Mesenchymal stem cell (in vitro differentiated cells and primary cell): ENCODE measurements at places on chromosomes 16 and 17.

- no peak overlapping the region for H3K4me3 ChIP-seq
- no peak overlapping the region for H3K27ac ChIP-seq
- H3K27me3 ChIP-seq: no peaks in the 10 kb centered on the region
- peaks cover 11% of the 10 kb centered on the region for H3K4me1 ChIP-seq
- peaks cover 42% of the 10 kb centered on the region for H3K36me3 ChIP-seq
Observed at GRCh38 chr16:28208824-28209223, 2.9 kb downstream of the XPO6 start.

GRCh38 chr16:81268509-81268908 lies 30.0 kb downstream of the BCO1 start:
- H3K4me3 ChIP-seq: no peak overlapping the region
- H3K36me3 ChIP-seq: peaks cover 6% of the 10 kb centered on the region
- DNase-seq: no peak
- no peaks in the 10 kb centered on the region for H3K27me3 ChIP-seq
- peaks cover 2% of the 10 kb centered on the region for H3K4me1 ChIP-seq

GRCh38 chr16:17238285-17239028 lies 232.3 kb downstream of the XYLT1 start:
- no peaks in the 10 kb centered on the region for H3K4me1 ChIP-seq
- no peak for DNase-seq
- peaks cover 14% of the 10 kb centered on the region for H3K36me3 ChIP-seq
- H3K27ac ChIP-seq: no peak overlapping the region
- H3K27me3 ChIP-seq: no peaks in the 10 kb centered on the region

- H3K27me3 ChIP-seq: no peaks in the 10 kb centered on the region
- no peak for DNase-seq
- H3K36me3 ChIP-seq: no peaks in the 10 kb centered on the region
- no peaks in the 10 kb centered on the region for H3K4me1 ChIP-seq
- no peak overlapping the region for H3K4me3 ChIP-seq
- no peak overlapping the region for H3K27ac ChIP-seq
Observed at GRCh38 chr16:73792199-73793020, 504.2 kb upstream of the PSMD7 start.

DNA sequence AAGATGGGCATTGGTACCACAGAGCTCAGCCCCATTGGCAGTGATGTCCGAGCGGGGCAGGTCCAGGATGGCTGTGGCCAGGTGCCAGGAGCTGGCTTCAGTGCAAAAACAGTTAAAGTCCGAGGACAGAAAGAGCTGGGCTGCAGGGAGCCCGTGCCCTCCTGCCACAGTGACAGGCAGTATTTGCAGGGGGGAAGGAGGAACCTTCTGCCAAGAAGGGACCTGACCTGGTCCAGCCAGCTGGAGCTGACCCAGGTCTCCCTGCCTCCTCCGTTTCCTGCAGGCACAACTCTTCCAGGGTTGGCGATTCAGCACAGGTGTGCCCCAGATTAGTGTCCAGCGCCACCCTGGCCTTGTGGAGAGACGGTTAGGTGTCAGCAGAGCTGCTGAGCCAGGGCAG lies 199.0 kb downstream of the ENGASE start:
- no peak for DNase-seq
- H3K4me1 ChIP-seq: peaks cover 2% of the 10 kb centered on the region
- H3K4me3 ChIP-seq: no peak overlapping the region
- H3K27me3 ChIP-seq: peaks cover 52% of the 10 kb centered on the region
- no peak overlapping the region for H3K27ac ChIP-seq

DNA sequence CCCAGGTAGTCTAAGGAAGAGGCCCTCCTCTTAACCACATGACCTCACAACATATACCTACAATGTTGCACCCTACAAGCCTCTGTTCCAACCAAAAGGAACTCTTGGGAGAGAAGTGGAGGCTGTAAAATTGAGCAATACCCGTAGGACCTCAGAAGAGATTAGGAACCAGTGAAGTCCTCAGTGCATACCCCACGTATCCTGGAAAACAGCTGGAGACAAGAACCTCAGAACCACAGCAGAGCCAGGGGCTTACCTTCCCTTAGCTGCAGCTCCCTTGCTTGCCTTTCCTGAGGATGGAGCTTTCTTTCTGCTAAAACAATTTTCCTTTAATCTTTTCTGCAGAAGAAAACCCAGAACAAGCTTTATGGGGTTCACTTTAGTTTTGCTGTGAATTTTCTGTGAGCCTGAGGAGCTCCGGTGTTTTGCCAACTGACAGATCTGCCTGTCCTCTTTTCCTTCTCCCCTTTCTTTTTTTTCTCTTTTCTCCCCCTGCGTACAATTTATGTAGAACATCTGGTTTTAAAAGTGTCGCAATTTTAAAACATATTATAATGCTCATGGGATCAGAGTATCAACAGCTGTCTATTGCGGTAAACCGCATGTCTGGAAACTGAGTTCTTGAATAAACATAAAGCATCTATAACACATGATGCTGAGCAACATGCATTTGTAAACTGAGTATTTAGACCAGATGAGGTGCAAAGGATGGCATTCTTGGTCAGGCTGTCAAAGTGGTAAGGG lies 226.4 kb upstream of the MAF start:
- H3K36me3 ChIP-seq: no peaks in the 10 kb centered on the region
- no peak overlapping the region for H3K27ac ChIP-seq
- H3K4me3 ChIP-seq: no peak overlapping the region
- peak; percentile 33 for DNase-seq

- H3K4me3 ChIP-seq: no peak overlapping the region
- H3K36me3 ChIP-seq: peaks cover 29% of the 10 kb centered on the region
- no peak overlapping the region for H3K27ac ChIP-seq
- H3K4me1 ChIP-seq: no peaks in the 10 kb centered on the region
Observed at GRCh38 chr16:71746442-71747046, 22.0 kb upstream of the PHLPP2 start.

DNA sequence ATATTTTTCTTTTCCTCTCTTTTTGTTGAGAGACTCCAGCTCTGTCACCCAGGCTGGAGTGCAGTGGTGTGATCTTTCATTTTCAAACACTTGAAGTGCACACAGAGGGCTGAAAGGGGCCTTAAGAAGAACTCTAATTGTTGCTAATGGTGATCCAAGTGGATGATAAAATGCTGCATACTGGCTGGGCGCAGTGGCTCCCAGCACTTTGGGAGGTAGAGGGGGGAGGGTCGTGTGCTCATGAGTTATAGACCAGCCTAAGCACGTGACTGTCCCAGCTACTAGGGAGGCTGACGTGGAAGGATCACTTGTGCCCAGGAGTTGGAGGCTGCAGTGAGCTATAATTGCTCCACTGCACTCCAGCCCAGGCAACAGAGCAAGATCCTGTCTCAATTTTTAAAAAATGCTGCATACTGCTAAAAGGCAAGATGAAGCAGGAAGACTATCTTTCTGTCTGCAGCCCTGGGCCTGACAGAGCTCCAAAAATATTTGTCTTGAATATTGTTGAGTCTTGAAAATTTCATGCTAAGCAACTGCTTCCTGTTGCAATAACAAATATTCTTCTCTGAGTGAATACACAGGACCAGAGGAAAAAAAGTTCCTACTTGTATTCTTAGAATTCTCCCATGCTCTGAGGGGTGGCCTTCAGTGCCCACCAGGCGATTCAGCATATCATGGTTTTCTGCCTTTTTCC lies 63.7 kb upstream of the AKTIP start:
- H3K36me3 ChIP-seq: no peaks in the 10 kb centered on the region
- peaks cover 3% of the 10 kb centered on the region for H3K27me3 ChIP-seq
- no peak overlapping the region for H3K4me3 ChIP-seq
- H3K27ac ChIP-seq: no peak overlapping the region
- no peak for DNase-seq

DNA sequence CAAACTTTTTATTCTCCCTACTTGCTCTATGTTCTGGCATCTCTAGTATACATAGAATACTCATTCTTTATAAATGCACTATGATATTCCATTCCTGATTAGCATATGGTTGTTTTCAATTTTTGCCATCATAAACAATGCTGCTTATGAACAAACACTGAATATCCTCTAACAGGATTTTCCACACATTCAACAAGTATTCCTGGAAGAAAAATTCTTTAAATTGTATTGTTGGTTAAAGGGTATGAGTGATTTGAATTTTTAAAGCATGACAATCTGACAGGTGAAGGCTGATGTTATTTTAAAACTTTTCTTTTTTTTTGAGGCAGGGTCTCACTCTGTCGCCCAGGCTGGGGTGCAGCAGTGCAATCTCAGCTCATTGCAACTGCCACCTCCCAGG lies 11.5 kb downstream of the APPBP2 start:
- peaks cover 11% of the 10 kb centered on the region for H3K4me1 ChIP-seq
- H3K4me3 ChIP-seq: no peak overlapping the region
- no peaks in the 10 kb centered on the region for H3K27me3 ChIP-seq
- H3K36me3 ChIP-seq: peaks cover 29% of the 10 kb centered on the region
- H3K27ac ChIP-seq: no peak overlapping the region

DNA sequence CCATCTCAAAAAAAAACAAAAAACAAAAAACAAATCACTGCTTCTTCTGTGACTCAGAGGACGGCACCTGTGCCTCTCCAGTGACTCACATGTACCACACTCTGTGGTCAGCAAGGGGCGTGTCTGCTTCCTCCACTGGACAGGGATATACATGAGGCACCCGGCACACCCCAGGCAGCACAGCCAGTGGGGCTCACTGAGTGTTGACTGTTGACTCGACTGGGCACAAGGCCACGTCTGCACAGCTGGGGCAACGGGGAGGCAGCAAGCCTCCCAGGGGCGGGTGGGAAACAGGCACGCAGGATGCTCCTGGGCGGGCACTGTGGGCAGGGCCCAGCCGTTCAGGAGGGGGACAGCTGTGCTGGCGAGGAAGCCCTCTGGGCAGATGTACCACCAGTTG lies 64.1 kb downstream of the TIMM22 start:
- DNase-seq: peak; percentile 97
- peaks cover 69% of the 10 kb centered on the region for H3K36me3 ChIP-seq
- peaks cover 4% of the 10 kb centered on the region for H3K4me1 ChIP-seq

- no peak for DNase-seq
- H3K4me1 ChIP-seq: no peaks in the 10 kb centered on the region
- H3K27me3 ChIP-seq: no peaks in the 10 kb centered on the region
- no peak overlapping the region for H3K27ac ChIP-seq
Observed at GRCh38 chr16:5653789-5654188, 556.2 kb upstream of the EEF2KMT start.

- no peaks in the 10 kb centered on the region for H3K27me3 ChIP-seq
- H3K4me1 ChIP-seq: peaks cover 7% of the 10 kb centered on the region
- no peak overlapping the region for H3K4me3 ChIP-seq
Observed at GRCh38 chr17:51263006-51263405, 2.7 kb downstream of the UTP18 start.

- H3K36me3 ChIP-seq: no peaks in the 10 kb centered on the region
- peaks cover 7% of the 10 kb centered on the region for H3K4me1 ChIP-seq
- no peaks in the 10 kb centered on the region for H3K27me3 ChIP-seq
- H3K4me3 ChIP-seq: no peak overlapping the region
- peak; percentile 22 for DNase-seq
Observed at GRCh38 chr17:42803074-42803883, 4.6 kb downstream of the CNTD1 start.

DNA sequence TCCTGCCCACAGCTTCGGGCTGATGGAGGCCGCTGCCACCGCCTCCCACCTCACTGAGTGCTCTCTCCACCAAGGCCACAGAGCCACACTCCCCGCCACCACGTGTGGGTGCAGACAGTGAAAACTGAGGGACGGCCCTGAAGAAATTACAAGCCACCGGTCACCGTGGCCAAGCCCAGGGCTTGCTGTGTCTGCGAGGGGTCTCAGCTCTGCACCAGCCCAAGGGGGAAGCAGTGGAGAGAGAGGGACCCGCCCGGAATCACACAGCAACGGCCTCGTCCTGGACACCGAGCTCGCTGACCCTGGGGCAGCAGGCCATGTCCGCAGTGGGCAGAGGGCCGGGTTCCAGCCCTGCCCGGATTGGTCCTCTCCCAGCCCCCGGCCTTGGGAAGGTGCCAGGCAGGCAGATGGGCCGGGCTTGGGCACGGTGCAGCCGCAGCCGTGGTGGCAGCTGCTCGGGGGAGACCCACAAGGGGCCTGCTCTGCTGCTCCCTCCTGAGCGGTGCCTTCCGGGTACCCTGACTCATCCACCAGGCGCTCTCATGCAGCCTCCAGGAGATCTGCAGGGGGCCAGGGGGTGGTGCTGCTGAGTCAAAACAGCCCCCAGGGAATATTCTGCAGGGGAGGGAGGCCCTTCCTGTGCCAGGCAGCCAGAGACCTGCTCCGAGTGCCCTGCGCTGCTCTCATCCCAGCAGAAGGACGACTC lies 52.0 kb downstream of the CBFA2T3 start:
- no peaks in the 10 kb centered on the region for H3K27me3 ChIP-seq
- H3K4me3 ChIP-seq: no peak overlapping the region
- no peaks in the 10 kb centered on the region for H3K36me3 ChIP-seq
- peak overlapping the region; percentile 35 for H3K27ac ChIP-seq
- H3K4me1 ChIP-seq: peaks cover 53% of the 10 kb centered on the region

GRCh38 chr16:57462978-57463362 lies 491 bp downstream of the POLR2C start:
- no peak overlapping the region for H3K27ac ChIP-seq
- H3K36me3 ChIP-seq: peaks cover 35% of the 10 kb centered on the region
- no peaks in the 10 kb centered on the region for H3K27me3 ChIP-seq
- peak; percentile 32 for DNase-seq

GRCh38 chr17:41324180-41325075 lies 8.9 kb upstream of the KRTAP17-1 start:
- no peak overlapping the region for H3K27ac ChIP-seq
- no peak for DNase-seq
- H3K4me1 ChIP-seq: peaks cover 15% of the 10 kb centered on the region
- H3K4me3 ChIP-seq: no peak overlapping the region
- no peaks in the 10 kb centered on the region for H3K36me3 ChIP-seq

DNA sequence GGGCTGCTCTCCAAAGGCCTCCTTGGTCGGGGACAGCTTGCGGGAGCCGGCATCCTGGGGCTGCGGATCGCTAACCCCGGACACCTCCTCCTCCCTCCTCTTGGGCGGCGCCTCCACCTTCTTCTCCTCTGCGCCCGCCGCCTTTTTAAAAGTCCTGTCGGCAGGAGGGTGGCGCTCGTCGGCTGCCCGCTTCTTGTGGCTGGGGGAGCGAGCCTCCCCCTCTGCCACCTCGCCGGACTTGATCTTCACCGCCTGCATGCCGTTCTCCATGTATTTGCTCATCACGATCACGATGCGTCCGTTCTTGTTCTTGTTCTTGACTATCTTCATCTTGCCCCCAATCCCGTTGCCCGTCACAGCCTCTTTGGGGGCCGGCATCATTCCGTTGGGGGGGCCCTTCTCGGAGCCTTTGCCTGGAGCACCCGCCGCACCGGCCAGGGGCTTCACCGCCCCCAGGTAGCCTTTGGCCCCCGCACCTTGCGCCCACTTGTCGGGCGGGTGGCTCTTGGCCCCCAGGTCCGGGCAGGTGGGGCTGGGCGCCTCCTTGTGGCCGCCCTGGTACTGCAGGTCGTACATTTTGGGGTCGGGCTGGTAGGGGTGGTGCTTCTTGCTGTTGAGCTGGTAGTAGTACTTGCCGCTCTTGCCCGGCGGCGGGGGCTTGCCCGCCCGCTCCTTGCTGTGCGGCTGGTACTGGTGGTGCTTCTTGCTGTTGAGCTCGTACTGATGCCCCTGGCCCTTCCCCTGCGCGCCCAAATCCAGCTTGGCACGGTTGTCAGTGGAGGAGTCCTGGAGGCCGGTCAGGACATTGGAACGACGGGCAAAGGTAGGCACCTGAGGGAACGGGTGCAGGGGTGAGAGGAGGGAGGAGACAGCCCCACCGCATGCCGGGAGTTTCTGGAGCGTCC lies 4.4 kb downstream of the CBX4 start:
- peaks cover 10% of the 10 kb centered on the region for H3K27me3 ChIP-seq
- H3K4me3 ChIP-seq: no peak overlapping the region
- peaks cover 16% of the 10 kb centered on the region for H3K36me3 ChIP-seq
- no peak for DNase-seq
- H3K27ac ChIP-seq: no peak overlapping the region

GRCh38 chr17:62824290-62825131 lies 16.4 kb upstream of the MARCHF10 start:
- H3K27ac ChIP-seq: peak overlapping the region; percentile 94
- H3K4me1 ChIP-seq: peaks cover 17% of the 10 kb centered on the region
- no peaks in the 10 kb centered on the region for H3K36me3 ChIP-seq
- peak; percentile 93 for DNase-seq
- no peak overlapping the region for H3K4me3 ChIP-seq
- no peaks in the 10 kb centered on the region for H3K27me3 ChIP-seq
